ENCODE measurements at places on chromosomes 13 and 19.

- DNase-seq, result no peak
Observed at GRCh38 chr19:44644402-44645016, 799 bp downstream of the PVR start.

DNA sequence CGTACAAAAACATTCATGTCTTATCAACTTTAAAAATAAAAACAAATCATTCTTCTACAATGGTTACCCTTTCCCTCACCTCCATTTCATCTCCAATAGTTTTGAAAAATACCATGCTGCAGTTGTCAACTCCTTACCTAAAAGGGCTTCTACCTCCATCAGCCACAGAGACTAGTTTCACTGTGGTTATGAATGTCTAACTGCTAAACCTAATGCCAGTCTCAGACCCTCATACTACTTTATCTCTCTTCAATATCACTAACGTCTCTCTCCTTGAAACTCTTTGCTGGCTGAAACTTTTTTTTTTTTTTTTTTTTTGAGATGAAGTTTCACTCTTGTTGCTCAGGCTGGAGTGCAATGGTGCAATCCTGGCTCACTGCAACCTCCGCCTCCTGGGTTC, 27.1 kb downstream of the LNX2 start:
- no peak for DNase-seq

- no peak for DNase-seq
Observed at GRCh38 chr13:65330691-65331090, 1899.4 kb downstream of the PCDH9 start.

GRCh38 chr19:13995878-13996765, 10.0 kb downstream of the RFX1 start:
- DNase-seq, result no peak
